ENCODE measurements at places on chromosomes 6 and 20.

- DNase-seq = no peak
Measured at GRCh38 chr20:54980103-54980960, 504.9 kb downstream of the DOK5 start.

- peak; percentile 82 for DNase-seq
Measured at GRCh38 chr20:63863798-63864544, 1.1 kb upstream of the TPD52L2 start.

- DNase-seq = no peak
Measured at GRCh38 chr20:8964959-8965562, 103.8 kb upstream of the PLCB4 start.

GRCh38 chr20:55586610-55587009 is 418.7 kb downstream of the CBLN4 start:
- DNase-seq = no peak

DNA sequence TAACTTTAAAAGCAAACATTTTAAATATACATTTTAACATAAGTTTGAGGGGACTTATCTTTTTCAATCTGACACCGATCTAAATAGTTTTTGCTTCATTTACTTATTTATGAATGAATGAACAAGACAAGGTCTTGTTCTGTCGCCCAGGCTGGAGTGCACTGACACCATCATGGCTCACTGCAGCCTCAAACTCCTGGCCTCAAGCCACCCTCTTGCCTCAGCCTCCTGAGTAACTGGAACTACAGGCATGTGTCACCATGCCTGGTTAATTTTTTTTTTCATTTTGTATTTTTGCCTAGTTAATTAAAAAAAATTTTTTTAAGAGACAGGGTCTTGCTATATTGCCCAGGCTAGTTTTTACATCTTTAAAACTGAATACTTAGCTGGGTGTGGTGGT is 25.4 kb downstream of the FBXO9 start:
- DNase-seq = no peak

GRCh38 chr20:36574366-36575135 is 1.2 kb downstream of the TGIF2 start:
- DNase-seq = peak; percentile 73

- DNase-seq = no peak
Measured at GRCh38 chr6:128694303-128695009, 174.1 kb upstream of the PTPRK start.

GRCh38 chr6:113423956-113424355 is 433.2 kb upstream of the MARCKS start:
- no peak for DNase-seq

DNA sequence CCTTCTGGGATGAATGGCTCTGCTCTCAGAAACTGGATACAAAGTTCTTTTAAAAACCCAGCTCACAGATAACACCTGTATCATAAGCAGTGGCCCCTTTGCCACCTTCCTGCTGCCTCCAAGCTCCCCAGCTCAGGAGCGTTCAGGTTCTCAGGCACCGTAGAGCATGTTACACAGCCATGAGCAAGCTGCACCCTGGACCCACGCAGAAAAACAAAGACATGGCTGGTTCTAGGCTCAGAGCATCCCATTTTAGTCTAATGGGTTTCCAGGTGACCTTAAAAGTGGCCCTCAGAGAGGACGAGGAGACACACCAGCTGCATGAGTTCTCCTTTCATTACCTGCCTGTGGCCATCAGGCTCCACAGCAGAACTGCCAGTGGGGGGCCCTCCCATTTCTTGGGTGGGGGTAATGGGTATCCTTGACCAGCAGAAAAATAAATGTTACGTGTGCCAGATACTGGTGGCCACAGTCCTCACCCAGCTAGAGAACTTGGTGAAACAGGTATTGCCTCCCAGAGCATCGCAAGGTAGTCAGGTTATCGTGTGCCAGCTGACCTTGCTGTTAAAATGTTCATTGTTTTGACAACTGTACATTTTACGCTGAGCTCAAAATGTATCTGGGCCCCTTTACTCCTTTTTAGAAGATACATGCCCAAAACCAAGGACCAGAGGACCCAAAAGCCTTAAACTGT is 7.5 kb downstream of the PSMA7 start:
- no peak for DNase-seq

All from right forelimb (tissue), 1 donor.